ENCODE measurements at places on chromosomes 2 and 18. TPM values are rescaled to one million over a fixed set of nuclear protein-coding genes. Genes with fewer than 3 reads are reported as not detected.
A peak's percentile ranks its signal among the peaks of the same experiment; 100 is the strongest.

The BCL11A gene
- 16.2 TPM for total RNA-seq

DNA sequence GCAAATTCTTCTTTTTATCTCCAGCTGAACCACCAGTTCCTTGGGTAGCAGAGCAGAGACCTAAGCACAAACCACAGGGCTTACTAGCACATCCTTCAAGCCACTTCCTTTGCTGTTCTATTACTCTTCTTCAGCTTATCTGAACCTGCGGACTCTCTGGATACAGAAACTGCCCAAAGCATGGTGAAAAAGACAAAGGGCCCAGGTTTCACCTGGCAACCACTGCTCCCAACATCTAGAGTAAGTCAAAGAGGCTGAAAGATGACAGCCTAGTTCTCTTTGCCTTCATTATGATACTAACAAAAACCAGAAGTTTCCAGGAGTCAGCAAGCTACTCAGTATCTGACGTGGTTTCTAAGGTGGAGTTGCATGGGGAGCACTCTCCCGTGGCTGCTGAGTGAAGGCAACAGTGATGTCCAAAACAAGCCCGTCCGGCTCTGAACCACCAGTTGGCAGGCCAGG is 43.4 kb downstream of the KANSL3 start:
- DNase-seq: no peak

- DNase-seq: no peak
Observed at GRCh38 chr2:222318712-222319585, 20.2 kb upstream of the PAX3 start.

GRCh38 chr2:109173311-109174171 is 44.5 kb downstream of the SH3RF3 start:
- DNase-seq: peak; percentile 62

GRCh38 chr2:22902662-22903165 is 482.3 kb upstream of the KLHL29 start:
- peak; percentile 6 for DNase-seq

- no peak for DNase-seq
Observed at GRCh38 chr18:40576507-40577115, 1378.4 kb upstream of the PIK3C3 start.

The LRRTM4 gene
- total RNA-seq: not detected

DNA sequence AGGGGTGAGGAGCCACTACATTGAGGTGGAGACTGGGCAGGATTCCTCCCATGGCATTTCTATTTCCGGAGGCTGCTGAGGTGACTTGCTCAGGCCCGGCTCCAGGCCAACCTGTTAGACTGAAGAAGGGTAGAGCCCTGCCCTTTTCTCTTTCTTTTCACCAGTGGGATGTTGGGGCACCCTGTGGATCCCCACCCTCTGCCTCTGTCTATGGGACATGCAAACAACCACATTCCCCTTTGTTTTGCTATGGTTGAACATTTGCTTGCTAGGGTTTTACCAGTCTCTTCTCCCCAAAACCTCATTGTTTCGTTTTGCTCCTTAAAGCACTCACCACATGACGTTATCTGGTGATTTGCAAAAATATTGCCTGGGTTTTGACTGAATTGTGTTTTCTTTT is 183.3 kb downstream of the ARL4C start:
- no peak for DNase-seq

The PDE11A gene
- 4.0 TPM for total RNA-seq

DNA sequence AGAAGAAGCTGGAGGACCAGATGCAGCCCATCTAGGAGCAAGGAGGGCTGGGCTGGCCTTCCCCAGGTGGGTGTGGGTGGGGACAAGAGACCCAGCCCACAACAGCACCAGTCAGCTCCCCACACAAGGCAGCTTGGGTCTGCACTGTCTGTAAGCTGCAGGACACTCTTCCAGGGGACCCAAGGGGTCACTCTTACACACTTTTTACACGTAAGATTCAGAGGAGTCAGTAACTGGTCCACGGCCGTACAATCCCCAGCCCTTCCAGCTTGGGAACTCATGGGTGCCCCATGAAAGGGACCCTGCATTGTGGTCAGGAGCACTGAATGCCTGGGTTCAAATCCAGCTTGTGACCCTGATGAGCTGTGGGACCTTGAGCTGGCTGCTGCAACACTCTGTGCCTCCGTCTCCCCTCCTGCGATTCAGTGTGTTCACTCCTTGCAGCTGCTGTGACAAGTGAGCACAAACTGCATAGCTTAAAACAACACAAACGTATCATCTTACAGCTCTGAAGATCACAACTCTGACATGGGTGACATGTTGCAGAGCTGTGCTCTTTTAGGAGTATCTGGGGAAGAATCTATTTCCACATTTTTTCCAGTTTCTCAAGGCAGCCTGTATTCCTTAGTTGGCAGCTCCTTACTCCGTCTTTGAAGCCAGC is 11.1 kb upstream of the SLC66A3 start:
- DNase-seq: no peak

- no peak for DNase-seq
Observed at GRCh38 chr2:100416397-100416934, 1.0 kb downstream of the CHST10 start.

- no peak for DNase-seq
Observed at GRCh38 chr2:239586651-239587310, 186.0 kb upstream of the HDAC4 start.

The IL36A gene
- not detected for total RNA-seq

DNA sequence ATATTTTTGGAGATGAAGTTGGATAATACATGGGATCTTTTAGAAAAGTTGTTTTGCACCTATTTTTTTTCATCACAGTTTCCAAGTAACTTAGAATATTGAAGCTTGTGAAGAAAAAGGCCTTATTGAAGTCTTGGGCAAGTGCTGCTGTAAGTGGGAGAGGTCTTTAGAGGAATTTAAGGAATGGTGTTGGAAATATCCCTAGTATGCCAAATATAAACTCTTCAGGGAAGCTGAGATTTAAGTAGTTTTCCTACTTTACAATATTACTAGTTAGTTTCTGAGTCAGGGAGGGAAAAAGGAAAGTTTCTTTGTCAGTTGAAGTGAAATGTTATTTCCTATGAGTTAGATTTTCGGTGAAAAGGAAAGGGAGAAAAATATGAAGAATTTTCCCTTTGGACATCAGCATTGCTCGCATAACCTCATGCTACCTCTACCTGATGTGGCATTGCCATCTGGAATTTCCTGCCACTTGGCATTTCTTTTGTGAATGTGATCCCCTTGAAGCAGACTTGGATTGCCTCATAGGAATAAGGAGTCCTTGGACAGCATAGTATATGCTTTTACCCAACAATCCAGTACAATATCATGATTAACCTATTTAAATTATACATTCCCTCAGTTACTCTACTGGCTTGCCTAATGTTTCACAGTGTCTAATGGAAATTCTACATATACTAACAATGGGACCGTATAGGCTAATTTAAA is 12.1 kb downstream of the PLEKHH2 start:
- no peak for DNase-seq

The CD8B2 gene
- total RNA-seq: not detected

DNA sequence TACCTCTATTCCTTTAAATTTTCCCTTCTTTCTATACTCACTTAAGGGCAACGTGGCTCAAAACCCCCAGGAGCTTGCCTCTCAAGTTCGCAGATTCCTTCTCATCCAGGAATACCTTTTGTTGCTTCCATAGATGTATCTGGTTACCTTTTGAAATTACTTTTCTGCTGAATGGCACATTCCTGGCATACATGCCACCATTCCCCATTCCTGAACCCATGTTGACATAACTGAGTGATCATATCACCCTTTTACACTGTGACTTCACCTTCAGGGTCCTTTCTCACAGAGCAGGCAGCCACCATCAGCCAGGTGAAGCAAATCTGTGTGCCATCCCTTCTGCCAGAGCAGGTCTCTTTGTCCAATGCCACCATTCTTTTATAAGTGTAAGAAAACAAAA is 615.8 kb downstream of the ARHGAP15 start:
- DNase-seq: peak; percentile 22

GRCh38 chr2:46485002-46485401 is 5.6 kb downstream of the TMEM247 start:
- DNase-seq: no peak

All from body of pancreas (tissue), 4 donors.